ENCODE measurements at places on chromosomes 13 and 19.

DNA sequence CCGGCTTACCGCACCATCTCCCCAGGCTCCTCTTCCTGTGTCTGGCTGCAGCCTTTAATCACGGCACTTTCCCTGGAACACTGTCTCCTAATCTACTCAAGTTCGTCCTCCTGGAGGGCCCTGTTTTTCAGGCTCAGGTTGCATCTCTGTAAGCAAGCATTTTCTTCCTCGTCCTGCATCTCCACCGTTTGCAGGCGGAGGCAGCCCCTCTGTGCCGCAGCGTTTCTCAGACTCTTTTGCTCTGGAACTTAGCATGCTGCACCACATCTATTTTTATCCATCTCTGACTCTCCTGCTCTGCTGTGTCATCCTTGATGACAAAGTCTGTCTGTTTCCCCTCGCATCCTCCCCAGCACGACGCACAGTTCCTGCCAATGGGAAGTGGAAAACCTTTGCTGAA, 117.5 kb downstream of the ATP8A2 start:
- no peak for DNase-seq

DNA sequence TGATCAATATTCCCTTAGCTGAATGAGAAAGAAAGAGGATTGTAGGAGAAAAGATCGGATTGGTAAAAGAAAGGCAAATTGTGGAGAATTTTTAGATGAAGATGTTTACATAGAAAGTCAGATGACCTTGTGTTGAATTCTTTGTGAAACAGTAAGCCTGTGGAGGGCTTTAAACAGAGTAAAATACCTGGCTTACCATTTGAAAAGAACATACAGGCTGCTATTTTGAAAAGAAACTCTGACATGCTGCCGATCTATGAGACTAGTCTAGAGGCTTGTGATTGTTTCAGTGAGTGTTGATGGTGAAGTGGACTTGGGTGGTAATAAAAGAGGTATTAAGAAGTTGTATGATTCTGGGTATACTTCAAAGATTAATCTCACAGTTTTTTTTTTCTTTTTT, 938.9 kb upstream of the PRR20A start:
- DNase-seq = no peak

GRCh38 chr13:110396476-110396875, 89.4 kb downstream of the COL4A2 start:
- DNase-seq = no peak

- DNase-seq = no peak
These were observed 195.5 kb downstream of the ZNF536 start for GRCh38 chr19:30567536-30568232.

DNA sequence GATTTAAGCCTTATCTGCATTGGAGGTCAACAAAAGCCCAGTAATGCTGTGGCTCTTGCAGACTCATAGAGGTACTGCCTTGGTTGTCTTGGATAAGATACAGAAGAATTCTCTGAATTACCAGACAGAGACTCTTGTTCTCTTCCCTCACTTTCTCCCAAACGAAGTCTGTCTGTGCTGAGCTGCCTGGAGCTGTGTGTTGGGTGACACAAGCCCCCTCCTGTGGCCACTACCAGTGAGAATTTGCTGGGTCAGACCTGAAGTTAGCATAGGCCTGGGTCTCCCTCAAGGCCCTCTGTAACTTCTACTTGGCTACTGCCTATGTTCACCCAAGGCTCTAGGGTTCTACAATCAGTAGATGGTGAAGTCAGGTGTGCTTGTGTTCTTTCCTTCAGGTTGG, 413.0 kb downstream of the PCDH20 start:
- DNase-seq = no peak

GRCh38 chr19:12994701-12995595, at the start of gene NFIX:
NFIX (plus strand) TSS chr19:12995475; CDS start chr19:12995838, 363 bp downstream.
- peak; percentile 18 for DNase-seq

- no peak for DNase-seq
These were observed 490.8 kb downstream of the RFC3 start for GRCh38 chr13:34308725-34309124.

DNA sequence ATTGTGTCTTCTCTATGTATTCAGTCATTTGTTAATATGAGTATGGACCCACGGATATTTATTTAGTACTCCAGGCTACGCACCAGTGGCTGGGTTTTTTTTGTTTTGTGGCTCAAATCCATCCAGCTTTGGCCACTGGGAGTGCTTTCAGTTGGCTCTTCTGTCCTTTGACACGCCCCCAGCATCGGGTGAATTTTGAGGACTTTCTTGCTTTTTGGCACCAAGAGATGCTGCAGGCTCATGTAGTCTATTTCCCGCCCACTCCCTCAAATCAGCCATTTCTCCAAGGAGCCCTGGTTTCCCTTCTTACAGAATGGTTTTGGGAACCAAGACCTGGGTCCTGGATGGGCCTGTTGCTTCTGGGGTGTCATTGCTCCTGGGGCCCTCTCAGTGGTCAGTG, 55.8 kb downstream of the SMARCA4 start:
- no peak for DNase-seq

DNA sequence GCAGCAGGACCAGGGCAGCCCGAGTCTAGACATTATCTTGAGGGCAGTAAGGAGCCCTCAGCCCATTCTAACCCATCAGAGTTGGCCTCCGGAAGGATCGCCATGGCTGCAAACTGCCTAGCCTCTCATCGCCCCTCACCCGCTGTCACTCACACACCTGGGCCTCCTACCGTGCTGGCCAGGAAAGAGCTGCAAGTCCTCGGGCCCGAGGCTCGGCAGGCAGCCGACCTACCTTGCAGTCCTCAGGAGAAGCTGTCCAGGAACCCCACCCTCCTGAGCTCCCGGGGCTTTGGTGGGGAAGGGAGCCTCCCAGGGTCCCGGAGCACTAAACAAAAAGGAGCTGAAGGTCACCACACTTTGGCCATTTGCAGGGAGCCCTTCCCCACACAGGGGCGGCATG, 46.8 kb downstream of the CCNE1 start:
- DNase-seq = no peak

DNA sequence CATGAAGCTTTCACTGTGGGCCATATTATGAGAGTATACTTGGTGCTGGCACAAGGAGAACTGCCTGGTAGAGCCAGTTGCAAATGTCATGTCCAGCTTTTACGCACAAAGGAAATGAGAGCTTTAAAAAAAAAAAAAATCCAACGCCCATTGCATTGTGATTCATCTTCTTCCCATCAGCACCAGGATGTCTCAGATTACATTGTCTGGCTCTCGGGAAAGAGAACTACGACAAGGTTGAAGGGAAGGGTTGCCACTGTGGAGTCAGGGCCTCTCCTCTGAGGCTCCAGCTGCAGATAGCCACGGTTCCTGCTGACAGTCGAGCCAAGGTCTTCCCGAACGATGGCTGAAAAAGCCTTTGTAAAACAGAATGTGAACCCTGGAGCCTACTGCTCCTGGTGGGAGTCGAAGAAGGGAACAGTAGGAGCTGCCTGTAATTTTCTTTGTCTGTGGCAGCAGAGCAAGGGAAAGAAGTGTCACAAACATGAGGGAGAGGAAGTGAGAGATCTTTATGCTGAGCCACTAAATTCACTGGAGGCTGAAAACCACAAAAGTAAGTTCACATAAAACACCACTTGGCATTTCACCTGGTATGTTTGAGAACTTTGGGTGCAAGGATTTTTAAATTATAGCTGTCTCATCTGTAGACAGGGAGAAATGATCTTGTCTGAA, 704.7 kb downstream of the DIAPH3 start:
- DNase-seq = no peak

DNA sequence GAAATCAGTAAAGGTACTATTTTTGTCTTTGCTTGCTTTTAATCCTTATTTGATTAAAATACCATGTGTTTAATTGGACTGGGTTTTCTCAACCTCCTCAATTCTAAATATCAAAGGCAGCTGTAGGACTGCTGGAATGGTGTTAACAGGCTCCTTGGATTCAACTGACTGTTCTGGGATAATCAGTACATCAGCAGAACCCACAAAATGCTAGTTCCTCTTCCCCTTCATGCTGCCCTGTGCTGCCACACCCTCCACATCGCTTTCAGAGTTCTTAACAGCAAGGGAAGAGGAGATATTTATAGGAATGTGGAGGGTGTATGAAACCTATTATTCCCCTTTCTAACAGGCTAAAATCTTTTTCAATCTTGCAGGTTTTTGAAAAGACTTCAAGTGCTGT, 82.4 kb downstream of the KCTD12 start:
- DNase-seq = no peak

DNA sequence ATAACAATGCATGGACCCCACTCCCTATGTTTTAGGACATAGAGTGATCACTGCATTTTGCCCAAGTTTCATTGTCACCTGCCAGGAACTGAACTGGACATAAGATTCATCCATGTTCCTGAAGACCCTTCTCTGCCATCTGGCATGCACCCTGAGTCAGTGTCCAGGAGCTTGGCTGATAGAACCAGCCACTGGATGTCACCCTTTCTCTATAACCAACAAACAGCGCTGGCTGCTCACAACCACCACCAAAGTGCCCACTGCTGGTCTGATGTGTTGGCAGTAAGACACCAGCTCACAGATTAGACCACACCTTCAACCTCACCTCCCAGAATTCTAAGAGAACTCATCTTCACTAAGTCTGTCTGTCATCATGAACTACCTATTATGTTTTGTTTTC, 333.4 kb downstream of the ITGBL1 start:
- DNase-seq = no peak

GRCh38 chr13:48125794-48126228, 30.9 kb upstream of the MED4 start:
- no peak for DNase-seq

DNA sequence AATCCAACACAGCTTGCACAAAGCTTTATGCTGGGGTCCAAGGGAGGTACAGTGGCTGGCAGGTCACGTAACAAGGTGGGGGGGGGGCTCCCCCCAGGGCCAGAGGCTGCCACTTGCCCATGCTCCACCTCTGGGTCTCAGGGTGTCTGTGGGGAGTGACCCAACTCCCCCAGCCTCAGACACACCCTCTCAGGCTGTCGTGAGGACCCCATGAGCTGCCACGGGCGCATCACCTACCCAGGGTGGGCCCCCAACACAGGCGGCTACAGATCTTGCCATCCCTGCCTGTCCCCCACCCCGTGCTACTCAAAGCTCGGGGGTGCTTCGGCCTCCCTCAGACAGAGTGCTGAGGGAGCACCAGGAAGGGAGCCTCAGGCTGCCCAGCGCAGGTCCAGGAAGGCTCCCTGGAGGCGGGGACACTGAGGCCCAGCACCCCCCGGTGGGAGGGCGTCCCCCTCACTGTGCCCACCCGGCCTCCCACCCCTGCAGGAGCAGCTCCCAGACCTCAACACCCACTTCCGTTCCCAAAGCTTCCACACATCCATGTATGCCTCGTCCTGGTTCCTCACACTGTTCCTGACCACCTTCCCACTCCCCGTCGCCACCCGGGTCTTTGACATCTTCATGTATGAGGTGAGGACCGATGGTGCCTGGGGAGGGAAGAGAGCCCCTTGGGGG, 21.1 kb downstream of the EVI5L start:
- no peak for DNase-seq

DNA sequence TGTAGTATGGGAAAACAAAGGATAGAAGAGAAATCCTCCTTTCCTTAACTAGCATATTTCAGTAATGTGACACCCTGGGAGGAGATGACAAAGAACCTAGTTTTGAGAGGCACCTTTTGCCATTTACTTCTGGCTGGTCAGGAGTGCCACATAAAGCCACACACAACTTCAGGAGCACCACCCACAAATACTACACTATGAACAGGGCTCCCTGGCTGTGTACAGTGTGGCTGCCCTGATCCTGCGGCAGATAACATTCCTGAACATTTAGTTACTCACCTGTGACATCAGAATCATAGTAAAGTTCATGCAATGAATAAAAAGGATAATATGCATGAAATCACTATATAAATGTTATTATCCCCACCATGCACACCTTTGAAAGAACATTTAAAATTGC, 17.4 kb upstream of the IRS2 start:
- no peak for DNase-seq

DNA sequence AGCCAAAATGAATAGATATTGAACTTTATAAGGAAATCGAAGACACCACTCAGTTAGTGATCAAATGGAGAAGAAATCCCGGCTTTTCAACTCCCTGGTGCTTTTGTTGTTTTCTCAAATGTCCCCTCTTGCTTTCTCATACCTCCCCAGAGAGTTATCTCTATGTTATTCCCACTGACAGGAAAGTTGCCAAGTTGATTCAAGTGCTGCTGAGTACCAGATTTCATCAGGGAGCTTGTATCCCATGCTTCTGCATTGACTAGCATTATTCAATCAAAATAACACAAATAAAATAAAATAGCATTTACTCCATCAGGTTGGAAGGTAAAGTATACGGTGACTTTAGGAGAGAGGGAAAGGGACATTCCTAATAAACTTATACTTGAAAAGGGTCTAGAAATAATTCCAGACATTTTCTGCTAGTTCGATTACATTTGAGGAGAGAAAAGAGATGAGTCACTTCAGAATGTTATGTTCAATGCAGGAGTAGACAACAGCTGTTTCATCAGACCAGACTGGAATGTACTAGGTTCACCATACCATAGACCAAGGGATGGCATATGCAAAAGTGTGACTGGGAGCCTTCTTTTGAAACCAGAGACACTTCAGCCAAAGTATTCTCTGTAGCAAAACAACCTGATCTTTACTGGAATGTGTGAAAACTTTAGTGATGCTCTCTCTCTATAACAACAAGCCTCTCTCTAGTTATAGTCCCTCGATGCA, 397.8 kb downstream of the FGF14 start:
- DNase-seq = no peak

- DNase-seq = no peak
These were observed 824.0 kb downstream of the UQCRFS1 start for GRCh38 chr19:28388988-28389387.

- no peak for DNase-seq
These were observed 10.3 kb downstream of the SH3GL1 start for GRCh38 chr19:4390017-4390566.

DNA sequence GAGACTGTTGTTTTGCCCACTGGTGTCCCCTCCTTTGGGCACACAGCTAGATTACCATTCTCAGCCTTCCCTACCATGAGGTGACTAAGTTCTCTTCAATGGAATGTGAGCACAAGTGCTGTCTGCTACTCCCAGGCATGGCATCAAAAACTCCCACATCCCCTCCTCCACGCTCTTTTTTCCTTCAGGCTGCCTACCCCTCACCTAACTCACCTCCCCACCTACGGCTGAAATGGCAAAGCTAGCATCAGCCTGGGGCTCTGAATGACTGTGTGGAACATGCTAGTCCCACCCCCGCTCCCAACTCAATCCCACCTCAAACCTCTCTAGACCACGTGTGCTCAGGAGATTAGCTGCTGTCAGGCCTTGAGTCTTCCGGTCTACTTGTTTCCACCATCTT, 512.2 kb downstream of the DIAPH3 start:
- no peak for DNase-seq

- no peak for DNase-seq
These were observed 19.1 kb upstream of the PNMA8C start for GRCh38 chr19:46447824-46448223.

DNA sequence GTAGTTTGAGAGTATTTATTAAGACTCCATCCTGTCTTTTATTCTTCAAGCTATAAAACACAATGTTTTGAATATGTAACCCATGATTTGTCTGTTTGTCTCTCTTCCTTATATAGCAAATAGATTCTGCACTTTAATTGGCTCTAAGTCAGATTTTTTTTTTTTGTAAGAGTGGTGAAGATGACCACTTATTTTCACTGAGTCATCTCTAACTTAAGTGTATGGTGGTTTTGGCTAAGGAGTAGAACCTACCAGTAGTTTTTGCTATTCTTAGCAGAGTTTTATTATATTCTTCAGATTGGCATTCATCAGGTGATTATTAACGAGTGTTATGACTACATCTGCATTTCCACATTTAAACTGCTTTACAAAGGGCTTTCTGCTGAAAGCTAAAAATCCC, 194.7 kb downstream of the LMO7 start:
- no peak for DNase-seq

GRCh38 chr13:108769213-108770070, 140.0 kb downstream of the MYO16 start:
- DNase-seq = no peak

- no peak for DNase-seq
These were observed 168.4 kb downstream of the ZIC5 start for GRCh38 chr13:99803141-99803540.

All from stimulated activated CD4-positive, alpha-beta T cell treated with anti-CD3 and anti-CD28 coated beads, Interleukin-1b, Interleukin-23, amount 100 ng/mL, for 1 hour (primary cell).